Testis (tissue), 5 donors: ENCODE measurements at places on chromosomes 12 and 14. TPM values are rescaled to one million over a fixed set of nuclear protein-coding genes. Genes with fewer than 3 reads are reported as not detected.
A peak's percentile ranks its signal among the peaks of the same experiment; 100 is the strongest.

PPP1R36 gene
- total RNA-seq = 22.4 TPM

DNA sequence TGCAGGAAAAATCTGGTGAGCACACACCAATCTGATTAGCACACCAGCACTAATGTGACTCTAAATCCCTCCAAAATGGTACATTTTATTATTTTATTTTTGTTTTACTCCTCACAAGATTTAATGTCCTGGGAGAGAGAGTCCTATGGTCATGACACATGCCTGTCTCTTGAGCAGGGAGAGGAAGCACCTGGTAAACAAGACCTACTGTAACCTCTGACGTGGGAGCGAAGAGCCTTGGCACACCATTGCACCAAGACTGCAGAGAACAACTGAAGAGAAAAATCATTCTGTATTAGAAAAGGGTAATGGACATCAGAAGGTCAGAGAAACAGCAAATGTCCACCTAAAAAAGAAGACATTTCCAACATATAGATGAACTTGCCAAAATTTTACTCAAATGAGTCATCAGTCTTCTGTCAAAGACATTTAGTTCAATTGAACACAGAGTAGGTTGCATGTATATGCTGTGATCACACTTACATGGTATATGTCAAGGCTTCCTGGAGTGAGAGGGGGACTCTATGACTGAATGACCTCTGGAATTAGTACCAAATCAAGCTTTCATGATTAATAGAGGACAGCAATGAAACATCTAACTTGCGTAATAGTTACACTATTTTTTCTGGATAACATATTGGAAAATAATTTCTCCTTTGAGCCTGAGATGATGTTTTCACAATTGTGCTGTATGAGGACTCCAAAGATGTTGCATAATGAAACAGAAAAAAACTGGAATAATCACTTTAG lies 186.9 kb upstream of the FLRT2 start:
- H3K4me1 ChIP-seq = no peaks in the 10 kb centered on the region
- no peak overlapping the region for H3K4me3 ChIP-seq
- no peaks in the 10 kb centered on the region for H3K27me3 ChIP-seq
- no peaks in the 10 kb centered on the region for H3K36me3 ChIP-seq
- DNase-seq = no peak

CRACR2A gene
- total RNA-seq = 4.0 TPM

DNA sequence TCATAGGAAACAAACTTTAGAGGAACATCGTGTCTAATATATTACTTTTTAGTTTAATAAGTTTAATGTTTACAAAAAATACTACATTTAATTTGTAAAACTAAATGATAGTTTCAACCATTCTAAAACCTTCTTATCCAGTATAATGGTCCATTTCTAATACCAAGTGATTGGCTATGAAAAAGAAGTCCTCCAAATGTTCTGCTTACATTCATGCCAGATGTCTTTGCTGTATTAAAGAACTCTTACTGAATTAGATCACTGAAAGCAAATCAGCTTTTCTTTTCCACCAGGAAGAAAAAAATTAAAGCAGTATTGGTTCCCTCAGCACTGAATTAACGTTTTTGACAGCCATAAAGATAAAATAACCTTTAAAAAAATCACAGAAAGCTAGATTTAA lies 3.7 kb downstream of the NOVA1 start:
- no peak overlapping the region for H3K27ac ChIP-seq
- peaks cover 4% of the 10 kb centered on the region for H3K4me1 ChIP-seq
- H3K36me3 ChIP-seq = no peaks in the 10 kb centered on the region
- H3K27me3 ChIP-seq = no peaks in the 10 kb centered on the region

PLEKHD1 gene
- 0.87 TPM for total RNA-seq

GRCh38 chr14:104800771-104801519 lies at the start of gene ZBTB42:
Gene ZBTB42, plus strand, starts transcription at chr14:104801101. Its CDS starts 97 bp downstream, at chr14:104801198.
- H3K36me3 ChIP-seq = no peaks in the 10 kb centered on the region
- DNase-seq = peak; percentile 80
- H3K4me1 ChIP-seq = peaks cover 36% of the 10 kb centered on the region
- H3K27me3 ChIP-seq = no peaks in the 10 kb centered on the region
- H3K4me3 ChIP-seq = peak within 1 kb of the TSS; percentile 71

GRCh38 chr12:13144266-13144828 lies 40.9 kb upstream of the GSG1 start:
- no peaks in the 10 kb centered on the region for H3K27me3 ChIP-seq
- H3K27ac ChIP-seq = no peak overlapping the region
- H3K4me3 ChIP-seq = no peak overlapping the region
- peaks cover 10% of the 10 kb centered on the region for H3K4me1 ChIP-seq
- no peak for DNase-seq

DNA sequence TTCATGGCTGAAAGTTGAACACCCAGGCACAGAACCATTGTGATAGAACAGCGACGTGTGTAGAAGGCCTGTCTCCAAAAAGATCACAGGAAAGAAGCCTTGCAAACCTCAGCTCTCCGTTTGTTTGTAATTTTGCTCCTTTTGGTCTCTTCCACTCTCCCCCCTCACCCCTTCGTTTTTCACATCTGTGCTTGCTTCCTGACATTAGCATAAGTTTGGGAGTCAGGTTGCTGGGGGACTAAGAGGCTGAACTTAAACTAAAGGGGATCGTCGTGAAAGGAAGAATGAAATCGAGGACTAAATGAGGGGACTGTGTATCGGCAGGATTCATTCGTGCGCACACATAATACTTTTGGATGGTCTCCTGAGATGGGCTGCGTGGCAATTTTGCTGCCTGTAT lies 200.6 kb downstream of the BCAT1 start:
- H3K4me1 ChIP-seq = peaks cover 3% of the 10 kb centered on the region
- no peak for DNase-seq
- no peak overlapping the region for H3K27ac ChIP-seq
- no peaks in the 10 kb centered on the region for H3K36me3 ChIP-seq
- H3K27me3 ChIP-seq = no peaks in the 10 kb centered on the region

GRCh38 chr12:38137716-38138115 lies 178.9 kb upstream of the ALG10B start:
- H3K27ac ChIP-seq = no peak overlapping the region
- H3K36me3 ChIP-seq = no peaks in the 10 kb centered on the region
- no peak for DNase-seq
- H3K4me1 ChIP-seq = peaks cover 4% of the 10 kb centered on the region

- no peaks in the 10 kb centered on the region for H3K36me3 ChIP-seq
- no peak overlapping the region for H3K27ac ChIP-seq
- H3K4me1 ChIP-seq = peaks cover 14% of the 10 kb centered on the region
- no peaks in the 10 kb centered on the region for H3K27me3 ChIP-seq
- DNase-seq = no peak
Observed at GRCh38 chr14:22978487-22978837, 3.9 kb downstream of the AJUBA start.

- H3K27ac ChIP-seq = no peak overlapping the region
- peaks cover 27% of the 10 kb centered on the region for H3K4me1 ChIP-seq
- no peaks in the 10 kb centered on the region for H3K36me3 ChIP-seq
- DNase-seq = no peak
- no peak overlapping the region for H3K4me3 ChIP-seq
- no peaks in the 10 kb centered on the region for H3K27me3 ChIP-seq
Observed at GRCh38 chr14:59249029-59249428, 60.6 kb downstream of the DAAM1 start.

RAD9B gene
- 12.8 TPM for total RNA-seq

DNA sequence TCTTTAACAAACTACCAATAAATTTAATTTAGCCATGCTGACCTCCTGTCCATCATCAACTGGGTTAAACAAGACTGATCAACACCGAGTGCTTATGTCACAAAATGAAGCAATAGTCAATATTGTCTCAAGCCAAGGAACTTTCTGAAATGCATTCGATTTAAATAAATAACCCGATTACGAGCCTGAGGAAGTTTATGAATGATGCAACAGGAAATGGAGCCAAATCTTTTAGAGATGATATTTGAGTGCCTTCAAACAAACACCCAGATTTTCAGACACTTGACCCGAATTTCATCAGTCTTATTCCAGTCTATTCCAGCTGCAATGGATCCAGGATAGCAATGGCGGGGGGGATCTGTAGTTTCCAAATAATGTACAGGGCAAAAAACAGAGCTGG lies 27.9 kb downstream of the FAR2 start:
- H3K4me1 ChIP-seq = no peaks in the 10 kb centered on the region
- DNase-seq = no peak
- H3K27me3 ChIP-seq = no peaks in the 10 kb centered on the region
